ENCODE measurements at places on chromosomes 2 and 18.
A peak's percentile ranks its signal among the peaks of the same experiment; 100 is the strongest.

DNA sequence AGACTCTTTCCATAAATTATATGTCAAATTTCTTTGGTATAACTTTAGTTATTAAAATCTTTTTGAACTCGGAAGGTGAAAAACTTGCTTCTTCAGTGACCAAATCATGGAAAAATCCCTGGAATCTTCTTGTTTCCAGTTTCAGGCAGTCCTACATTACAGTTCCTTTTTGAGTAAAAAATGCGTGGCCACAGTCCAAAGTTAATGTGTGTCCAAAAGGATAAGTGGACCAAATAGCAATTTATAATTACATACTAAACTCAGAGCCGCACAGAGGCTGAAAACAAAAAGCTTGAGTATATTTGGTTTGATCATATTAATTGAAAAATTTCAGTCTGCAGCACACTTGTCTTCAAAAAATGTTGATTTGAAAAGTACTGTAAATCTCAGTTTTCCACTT lies 28.4 kb upstream of the DYNC2LI1 start:
- DNase-seq, result peak; percentile 60

DNA sequence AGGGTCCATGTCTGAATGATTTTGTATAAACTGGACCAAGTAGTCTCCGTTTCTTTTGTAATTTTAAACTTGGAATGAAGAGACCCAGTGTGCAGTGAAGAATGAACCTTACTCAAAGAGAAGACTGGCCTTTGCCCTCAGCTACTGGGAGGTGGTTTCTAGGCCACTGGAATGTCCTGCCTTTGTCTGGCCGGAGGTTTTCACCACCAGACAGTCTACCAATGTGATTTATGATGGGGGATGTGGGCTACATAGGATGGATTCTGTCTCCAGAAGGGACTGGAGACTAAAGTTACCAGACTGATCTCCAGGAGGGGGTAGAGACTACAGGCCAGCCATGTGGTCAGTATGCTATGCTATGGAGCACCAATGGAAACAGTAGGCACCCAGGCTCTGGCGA lies 42.8 kb upstream of the RAB31 start:
- no peak for DNase-seq

DNA sequence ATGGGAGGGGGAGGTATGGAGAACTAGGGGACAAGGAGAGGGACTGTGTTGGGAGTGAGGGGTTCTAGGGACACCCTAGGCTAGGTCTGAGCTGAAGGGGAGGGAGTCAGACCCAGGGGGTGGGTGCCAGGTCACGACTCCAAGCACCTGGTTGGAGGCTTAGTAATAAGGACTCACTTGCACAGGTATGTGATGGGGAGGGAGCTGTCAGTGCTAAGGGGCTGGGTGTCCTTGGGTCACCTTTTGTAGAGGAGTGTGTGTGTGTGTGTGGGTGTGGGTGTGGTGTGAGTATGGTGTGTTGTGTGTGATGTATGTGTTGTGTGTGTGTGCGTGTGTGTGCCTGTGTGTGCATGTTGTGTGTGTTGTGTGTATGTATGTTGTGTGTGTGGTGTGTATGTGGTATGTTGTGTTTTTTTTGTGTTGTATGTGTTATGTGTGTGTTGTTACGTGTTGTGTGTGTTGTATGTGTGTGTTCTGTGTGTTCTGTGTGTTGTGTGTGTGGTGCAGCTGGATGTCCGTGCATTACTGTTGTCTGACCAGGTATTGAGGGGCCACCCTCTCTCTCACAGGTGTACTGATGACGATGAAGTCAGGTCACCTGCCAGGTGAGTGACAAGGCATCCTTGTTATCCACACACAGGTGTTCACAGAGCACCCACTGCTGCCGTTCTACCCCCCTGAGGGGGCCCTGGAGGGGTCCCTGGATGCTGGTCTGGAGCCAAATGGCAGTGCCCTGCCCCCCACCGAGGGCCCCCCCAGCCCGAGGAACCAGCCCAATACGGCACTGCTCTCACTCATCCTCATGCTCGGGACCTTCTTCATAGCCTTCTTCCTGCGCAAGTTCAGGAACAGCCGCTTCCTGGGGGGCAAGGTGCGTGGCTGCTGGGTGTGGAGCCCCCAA lies 9.8 kb downstream of the SLC4A3 start:
- DNase-seq, result no peak

DNA sequence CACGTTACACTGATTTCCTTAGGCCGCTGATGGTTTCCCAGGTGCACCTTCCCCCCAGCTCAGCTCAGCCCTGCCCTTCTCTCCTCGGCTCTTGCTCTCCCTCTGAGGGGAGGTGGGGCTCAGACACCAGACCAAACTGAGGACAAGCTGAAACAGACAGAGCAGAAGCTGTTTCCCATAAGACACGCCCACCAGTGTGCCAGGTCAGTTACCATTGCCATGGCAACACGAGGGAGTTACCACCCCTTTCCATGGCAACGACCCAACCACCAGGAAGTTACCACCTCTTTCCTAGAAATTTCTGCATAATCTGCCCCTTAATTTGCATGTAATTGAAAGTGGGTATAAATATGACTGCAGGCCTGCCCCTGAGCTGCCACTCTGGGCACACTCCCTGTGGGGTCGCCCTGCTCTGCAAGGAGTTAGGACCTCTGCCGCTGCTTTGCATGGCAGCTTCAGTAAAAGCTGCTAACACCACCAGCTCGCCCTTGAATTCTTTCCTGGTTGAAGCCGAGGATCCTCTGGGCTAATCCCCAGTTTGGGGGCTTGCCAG lies 120.9 kb upstream of the SMIM21 start:
- peak; percentile 60 for DNase-seq

GRCh38 chr2:136233298-136233697 lies 115.3 kb upstream of the CXCR4 start:
- DNase-seq, result no peak

DNA sequence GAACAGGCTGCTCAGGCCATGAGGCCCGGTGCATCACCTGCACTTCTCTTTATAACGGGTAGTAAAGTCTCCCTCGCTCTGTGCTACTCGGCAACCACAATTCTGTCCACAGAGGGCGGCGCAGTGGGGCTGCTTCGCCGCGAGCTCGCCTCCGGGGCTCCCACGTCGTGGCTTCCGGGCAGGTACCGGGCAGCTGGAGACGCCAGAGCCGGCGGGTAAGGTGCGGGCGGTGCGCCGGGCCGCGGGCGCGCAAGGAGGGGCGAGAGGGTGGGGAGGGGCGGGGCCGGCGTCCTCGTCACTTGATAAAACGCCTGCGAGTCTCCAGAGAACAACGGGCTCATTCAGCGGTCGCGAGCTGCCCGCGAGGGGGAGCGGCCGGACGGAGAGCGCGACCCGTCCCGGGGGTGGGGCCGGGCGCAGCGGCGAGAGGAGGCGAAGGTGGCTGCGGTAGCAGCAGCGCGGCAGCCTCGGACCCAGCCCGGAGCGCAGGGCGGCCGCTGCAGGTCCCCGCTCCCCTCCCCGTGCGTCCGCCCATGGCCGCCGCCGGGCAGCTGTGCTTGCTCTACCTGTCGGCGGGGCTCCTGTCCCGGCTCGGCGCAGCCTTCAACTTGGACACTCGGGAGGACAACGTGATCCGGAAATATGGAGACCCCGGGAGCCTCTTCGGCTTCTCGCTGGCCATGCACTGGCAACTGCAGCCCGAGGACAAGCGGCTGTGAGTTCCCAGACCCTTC lies at the start of gene ITGA6:
TSS of gene ITGA6 (plus strand) at position 331 of the 734 bp plus-strand sequence.
- DNase-seq, result peak; percentile 59

- DNase-seq, result no peak
Observed at GRCh38 chr2:131426727-131427126, 49.2 kb upstream of the TUBA3D start.

GRCh38 chr2:198040835-198041234 lies 236.4 kb downstream of the PLCL1 start:
- DNase-seq, result no peak

- DNase-seq, result no peak
Observed at GRCh38 chr2:223526106-223526505, 76.1 kb downstream of the SCG2 start.

DNA sequence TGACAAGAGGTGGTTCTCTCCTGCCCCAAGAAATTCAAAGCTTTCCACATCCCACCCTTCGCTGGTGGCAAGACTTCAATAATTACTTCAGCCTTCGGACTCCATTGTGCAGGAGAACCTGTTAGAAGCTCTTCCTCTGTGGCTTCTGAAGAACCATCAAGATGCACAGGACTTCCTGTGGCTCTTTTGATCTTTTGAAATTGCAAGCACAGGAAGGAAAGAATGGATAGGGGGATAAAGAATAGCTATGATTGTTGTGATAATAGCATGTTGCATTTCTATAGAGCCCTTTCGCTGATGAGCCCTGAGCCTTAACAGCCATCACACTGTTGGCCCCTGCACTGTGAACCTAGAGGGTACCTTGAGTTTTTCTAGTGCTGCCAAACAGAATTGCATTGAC lies 7.4 kb downstream of the EPAS1 start:
- no peak for DNase-seq

DNA sequence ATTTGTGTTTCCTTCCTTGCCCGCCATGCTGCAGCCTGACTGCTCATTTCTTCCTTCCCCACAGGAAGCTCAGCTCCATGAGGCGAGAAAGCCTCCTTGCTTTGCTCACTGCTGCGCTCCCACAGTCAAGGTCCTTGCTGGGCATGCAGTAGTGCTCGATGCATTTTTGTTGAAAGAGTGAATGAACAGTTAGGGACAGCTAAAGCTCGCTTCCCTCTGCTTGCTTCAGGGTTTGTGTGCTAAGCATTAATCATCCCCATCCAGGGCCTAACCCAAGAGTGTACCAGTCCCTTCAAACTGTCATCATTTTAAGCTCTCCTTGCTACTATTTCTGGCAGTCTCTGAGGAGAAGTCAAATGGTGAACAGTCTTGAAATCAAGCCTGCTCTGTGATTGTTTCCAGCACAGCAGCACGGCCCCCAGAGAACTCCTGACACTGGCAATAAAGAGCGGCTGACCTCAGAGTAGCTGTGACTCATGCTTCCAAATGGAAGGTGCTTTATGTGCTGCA lies 171.7 kb upstream of the SOX11 start:
- DNase-seq, result peak; percentile 63

DNA sequence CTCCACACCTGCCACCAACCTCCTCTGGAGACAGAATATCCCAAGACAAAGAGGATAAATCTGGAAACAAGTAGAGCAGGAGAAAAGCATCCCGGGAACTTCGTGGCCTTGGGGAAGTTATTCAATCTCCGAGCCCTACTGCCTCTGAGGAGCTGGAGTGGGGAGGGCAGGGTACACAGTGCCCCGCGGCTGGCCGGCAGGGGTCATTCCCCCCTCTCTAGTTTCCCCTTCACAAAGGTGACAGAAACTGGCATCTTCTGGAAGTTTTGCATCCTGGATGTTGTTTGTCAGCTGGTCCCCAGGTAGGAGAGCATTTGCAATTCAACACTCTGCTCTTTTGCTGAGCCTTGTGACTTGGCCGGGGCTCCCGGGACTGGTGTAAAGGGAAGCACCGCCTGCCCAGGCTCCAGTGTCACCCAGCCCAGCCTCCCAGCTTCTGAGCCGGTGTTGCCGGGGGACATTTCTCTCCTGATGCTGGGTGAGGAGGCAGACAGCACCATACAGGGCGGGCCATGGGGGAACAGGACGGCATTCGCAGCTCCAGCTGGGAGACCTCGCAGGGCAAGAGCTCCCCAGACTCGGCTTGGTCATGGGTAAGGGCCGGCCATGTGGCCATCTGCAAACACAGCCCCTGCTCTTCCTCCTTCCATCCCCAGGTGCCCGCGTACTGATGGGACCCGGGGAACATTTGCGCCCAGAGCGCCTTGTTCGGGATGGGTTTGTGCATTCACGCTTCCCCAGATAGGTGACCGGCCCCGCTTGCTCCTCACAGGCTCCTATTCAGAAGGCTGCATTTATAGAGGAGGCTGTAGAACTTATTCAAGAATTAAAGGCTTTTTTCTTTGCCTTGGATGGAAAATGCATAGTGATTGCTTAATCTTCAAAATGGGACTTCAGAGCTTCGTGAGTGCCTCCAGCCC lies 7.4 kb upstream of the NTSR2 start:
- no peak for DNase-seq

GRCh38 chr2:206558492-206558891 lies 83.8 kb upstream of the FAM237A start:
- DNase-seq, result no peak

DNA sequence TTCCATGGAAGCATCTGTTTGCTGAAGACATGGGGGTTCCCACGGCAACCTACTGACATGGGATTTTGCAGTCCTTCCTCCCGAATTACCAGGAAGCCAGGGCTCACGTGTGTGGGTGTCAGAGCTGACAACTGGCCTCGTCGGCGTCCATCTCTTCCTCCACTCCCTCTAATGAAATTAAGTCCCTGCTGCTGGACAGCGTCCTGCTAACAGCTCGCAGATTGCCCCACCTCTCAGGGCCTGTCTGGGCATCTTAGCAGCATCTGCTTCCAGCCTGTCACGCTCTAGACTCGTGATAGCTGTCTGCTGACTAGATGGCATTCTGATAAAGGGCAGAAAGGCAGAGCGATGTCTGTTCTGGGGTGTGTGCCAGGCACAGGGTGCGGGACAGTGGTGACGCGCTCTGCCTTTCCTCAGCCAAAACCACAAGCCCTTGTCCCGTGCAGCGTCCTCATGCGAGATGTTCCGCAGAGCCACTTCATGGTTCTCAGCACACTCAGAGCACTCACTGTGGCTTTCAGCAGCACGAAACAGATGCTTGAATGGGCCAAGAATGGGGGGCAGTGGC lies 161.1 kb downstream of the ARL4C start:
- DNase-seq, result peak; percentile 37

GRCh38 chr2:26245231-26245732 lies 543 bp downstream of the HADHB start:
- DNase-seq, result peak; percentile 36

- DNase-seq, result no peak
Observed at GRCh38 chr18:832085-832681, 20.1 kb upstream of the YES1 start.

DNA sequence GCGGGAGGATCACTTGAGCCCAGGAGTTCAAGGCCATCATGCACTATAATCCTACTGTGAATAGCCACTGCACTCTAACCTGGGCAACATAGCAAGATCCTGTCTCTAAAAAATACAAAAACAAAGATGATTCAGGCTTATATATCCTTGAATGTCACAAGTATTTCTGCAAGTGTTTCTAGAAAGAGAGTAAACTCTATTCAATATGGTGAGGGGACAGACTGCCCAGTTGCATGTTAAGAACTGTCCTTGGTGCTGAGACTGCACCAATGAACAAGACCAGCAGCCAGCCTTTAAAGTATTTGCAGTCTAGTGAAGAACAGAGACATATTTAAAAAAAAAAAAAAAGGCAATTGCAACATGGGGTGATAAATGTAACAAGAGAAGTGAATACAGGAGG lies 16.4 kb downstream of the MAP3K19 start:
- DNase-seq, result peak; percentile 60

- peak; percentile 72 for DNase-seq
Observed at GRCh38 chr2:100242891-100243619, 79.2 kb downstream of the LONRF2 start.

DNA sequence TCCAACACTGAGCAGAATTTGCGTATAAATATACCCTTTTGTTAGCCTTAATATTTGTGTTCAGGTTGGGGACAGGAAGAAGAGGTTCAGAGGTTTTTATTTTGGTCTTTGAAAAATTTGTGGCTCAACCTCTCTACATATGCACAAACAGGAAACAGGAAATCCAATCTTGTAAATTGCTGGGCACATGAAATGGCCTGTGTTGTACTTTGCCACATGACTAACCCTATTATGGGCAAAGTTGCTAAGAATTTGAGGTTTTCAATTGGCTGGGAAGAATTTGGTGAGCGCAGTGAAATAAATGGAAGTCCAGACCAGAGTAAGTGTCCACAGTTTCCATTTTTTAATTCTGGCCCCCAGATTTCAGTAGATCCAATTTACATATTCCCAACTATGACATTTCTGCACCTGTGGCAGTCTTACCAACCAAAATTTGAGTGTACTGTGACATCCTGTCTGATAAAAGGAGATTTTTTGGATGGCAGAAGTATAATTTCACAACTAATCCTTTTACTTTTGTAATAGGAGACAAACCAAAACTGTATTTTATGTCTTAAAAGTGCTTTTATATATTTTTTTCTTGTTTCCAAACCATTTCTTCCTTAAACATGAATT lies 63.6 kb downstream of the COX7A2L start:
- DNase-seq, result no peak

All from left kidney (tissue), 8 donors.